Naive thymus-derived CD8-positive, alpha-beta T cell (primary cell): ENCODE measurements at places on chromosomes 5 and 9. TPM values are rescaled to one million over a fixed set of nuclear protein-coding genes. Genes with fewer than 3 reads are reported as not detected.
A peak's percentile ranks its signal among the peaks of the same experiment; 100 is the strongest.

DNA sequence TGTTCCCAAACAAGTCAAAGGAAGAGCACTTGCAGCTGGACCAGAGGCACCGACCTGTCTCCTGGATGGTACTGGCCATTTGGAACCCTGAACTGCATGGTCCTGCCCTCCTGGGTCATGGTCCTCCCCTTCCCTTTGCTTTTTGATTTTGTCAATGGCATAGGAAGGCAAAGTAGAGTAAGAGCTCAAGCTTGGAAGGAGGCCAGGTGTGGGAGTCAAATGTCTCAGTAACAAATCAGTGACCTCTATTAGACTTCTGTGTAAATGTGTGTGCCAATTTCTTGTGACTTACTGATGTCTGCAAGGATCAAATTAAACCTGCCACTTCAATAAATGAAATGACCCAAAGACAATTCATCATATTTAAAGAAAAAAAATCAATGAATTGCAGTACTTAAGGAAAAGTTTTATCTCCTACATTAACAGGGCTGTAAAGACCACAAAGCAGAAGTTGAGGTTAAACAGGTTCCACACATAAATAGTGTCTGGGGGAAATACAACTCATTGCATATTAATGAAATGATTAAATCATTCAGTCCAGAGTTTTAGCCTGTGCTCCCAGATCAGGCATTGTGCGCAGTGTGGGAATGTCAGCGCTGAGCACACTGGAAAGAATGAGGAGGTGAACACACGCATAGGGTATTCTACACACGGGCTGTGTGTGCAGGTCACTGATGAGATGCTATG is 32.7 kb downstream of the OSMR start:
- H3K4me3 ChIP-seq, result no peak overlapping the region
- H3K36me3 ChIP-seq, result no peaks in the 10 kb centered on the region
- no peak overlapping the region for H3K27ac ChIP-seq
- peaks cover 59% of the 10 kb centered on the region for H3K27me3 ChIP-seq
- DNase-seq, result no peak

DNA sequence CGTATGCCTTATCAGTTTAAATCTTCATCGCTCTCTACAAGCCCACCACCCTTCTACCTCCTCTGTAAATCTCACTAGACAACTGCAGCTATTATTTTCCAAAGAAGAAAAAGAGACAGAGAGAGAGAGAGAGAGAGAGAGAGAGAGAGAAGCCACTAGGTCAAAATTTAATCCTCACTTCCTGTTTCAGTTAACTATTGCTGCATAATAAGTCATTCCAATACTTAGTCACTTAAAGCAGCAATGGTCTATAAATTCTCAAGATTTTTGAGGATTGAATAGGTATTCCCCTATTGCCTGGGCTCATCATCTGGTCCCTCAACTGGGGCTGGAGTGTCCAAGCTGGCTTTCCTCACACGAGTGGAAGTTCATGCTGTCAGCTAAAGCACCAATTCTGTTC is 68.8 kb downstream of the ITGA1 start:
- H3K27ac ChIP-seq, result no peak overlapping the region
- no peak overlapping the region for H3K4me3 ChIP-seq
- no peak for DNase-seq
- H3K36me3 ChIP-seq, result no peaks in the 10 kb centered on the region

DNA sequence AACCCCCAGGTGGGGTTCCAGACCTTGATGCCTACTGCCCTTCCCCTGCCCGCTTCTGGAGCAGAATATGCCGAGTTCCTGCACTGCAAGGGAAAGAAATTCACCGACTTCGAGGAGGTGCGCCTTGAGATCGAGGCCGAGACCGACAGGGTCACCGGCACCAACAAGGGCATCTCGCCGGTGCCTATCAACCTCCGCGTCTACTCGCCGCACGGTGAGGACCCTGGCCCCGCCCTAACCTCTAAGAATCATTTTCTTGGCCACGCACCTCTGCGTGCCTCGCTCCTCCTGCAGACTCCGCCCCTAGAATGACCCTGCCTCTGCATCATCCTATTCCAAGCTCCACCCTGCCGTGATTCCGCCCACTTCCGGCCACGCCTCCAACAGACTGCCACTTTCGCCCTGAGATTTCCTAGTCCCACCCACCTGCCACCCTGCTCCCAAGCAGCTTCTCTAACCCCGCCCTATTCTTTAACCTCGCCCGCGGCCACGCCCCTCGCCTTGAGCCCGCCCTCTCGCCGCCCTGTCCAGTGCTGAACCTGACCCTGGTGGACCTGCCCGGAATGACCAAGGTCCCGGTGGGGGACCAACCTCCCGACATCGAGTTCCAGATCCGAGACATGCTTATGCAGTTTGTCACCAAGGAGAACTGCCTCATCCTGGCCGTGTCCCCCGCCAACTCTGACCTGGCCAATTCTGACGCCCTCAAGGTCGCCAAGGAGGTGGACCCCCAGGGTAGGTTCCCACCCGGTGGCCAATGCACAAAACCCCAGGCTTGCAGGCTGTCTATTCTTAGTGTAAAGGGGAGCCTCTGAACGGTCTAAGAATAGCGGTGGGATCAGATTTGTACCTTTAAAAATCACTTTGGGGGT is 15.6 kb downstream of the DNM1 start:
- no peaks in the 10 kb centered on the region for H3K36me3 ChIP-seq
- no peaks in the 10 kb centered on the region for H3K27me3 ChIP-seq
- H3K4me1 ChIP-seq, result peaks cover 15% of the 10 kb centered on the region
- peak; percentile 87 for DNase-seq

GRCh38 chr5:435961-436640 is 6.9 kb upstream of the EXOC3 start:
- no peaks in the 10 kb centered on the region for H3K36me3 ChIP-seq
- H3K4me3 ChIP-seq, result no peak overlapping the region
- no peak for DNase-seq

GRCh38 chr9:27261517-27262211 is 35.3 kb downstream of the EQTN start:
- no peaks in the 10 kb centered on the region for H3K4me1 ChIP-seq
- no peak for DNase-seq
- no peak overlapping the region for H3K4me3 ChIP-seq
- H3K27ac ChIP-seq, result no peak overlapping the region
- H3K27me3 ChIP-seq, result peaks cover 2% of the 10 kb centered on the region

The FIBCD1 gene
- total RNA-seq, result not detected
